ENCODE measurements at places on chromosomes 1 and 21.

- no peak for DNase-seq
Measured at GRCh38 chr1:222769181-222769580, 32.2 kb downstream of the FAM177B start.

DNA sequence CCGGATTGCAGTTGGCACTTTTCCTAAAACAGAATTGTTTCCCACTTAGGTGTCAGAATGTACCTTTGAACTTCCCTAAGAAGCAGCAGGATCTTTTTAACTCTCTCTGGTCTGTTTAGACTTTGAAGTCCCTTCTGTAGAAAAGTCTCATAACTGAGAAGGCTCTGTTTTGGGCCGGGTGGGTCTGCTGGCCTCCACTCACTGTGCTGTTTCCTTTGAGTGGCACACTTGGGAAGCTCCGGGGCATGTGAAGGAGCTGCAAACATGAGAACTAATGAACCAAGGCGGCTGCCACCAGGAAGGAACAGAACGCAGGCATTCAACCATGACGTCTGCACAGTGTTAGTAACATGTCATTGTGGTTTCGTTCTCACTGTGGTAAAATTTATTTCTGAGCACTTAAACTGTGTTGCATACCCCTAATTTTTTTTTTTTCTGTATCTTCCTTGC, 19.5 kb upstream of the NCMAP start:
- no peak for DNase-seq

- DNase-seq = no peak
Measured at GRCh38 chr1:165942927-165943597, 115.6 kb downstream of the UCK2 start.

DNA sequence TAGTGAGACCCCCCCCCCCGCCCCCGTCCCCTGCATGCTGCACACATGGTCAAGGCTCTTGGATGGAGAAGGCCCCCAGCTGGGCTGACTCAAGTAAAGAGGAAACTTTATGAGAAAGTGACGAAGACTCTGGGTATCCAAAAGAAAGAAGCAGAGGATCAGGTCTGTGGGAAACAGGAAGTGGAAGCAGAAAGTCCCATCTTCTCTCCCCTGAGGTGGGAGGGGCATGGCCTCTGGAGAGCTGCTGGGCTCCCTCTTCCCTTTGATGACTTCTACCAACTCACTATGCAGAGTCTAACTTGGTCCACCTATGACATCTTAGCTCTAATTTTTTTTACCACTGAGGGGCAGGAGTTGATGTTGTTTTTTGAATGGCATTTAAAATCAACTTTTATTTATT, 42.7 kb upstream of the LIN9 start:
- DNase-seq = no peak

- no peak for DNase-seq
Measured at GRCh38 chr1:111719674-111720132, 19.5 kb downstream of the INKA2 start.

DNA sequence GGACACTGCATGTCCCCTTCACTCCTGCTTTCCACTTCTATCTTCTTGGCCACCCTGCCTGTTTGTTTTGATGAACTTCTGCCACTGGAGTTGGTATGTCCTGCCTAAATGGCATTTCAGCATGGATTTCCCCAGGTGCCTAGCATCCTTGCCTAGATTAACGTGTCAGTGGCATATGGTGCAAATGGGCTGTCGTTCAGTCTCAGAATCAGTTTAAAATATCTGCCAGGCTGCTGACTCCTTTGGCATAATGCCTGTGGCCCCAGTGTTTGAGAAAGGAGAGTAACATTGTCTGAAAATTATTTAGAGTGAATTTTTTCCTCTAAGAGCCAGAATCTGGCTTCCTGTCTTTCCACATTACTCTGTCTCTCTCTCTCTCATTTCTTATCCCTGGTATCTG, 64.9 kb upstream of the BARHL2 start:
- no peak for DNase-seq

- no peak for DNase-seq
Measured at GRCh38 chr1:190759807-190760206, 282.1 kb upstream of the BRINP3 start.

GRCh38 chr1:7046314-7046713, 261.1 kb downstream of the CAMTA1 start:
- no peak for DNase-seq

DNA sequence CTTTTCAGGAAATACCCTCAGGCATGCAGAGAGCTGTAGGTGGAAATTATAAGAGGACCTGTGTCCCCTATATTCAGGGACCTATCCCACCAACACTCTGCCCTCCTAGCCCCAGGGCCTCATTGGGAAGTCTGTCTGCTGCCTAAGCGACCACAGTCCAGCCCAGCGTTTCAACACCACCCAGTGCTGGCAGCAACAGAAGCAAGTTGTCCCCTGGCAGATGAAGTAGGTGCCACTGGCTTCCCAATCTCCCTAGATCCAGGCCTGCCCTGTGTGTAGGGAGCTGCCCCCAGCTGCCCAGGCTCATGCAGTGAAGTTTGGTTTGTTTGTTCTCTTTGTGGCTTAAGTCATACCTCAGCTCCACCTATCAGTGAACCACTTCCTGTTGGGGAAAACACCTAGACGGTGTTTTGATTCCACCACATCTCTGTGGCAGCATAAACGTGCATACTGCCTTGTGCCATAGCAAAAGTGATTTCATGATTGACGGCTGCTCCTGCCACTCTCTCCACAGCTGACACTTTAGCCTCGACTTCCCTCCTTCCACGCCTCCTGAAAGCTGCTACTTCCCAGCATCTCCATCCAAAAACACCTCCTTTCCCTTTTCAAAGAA, 8.1 kb upstream of the LEFTY1 start:
- DNase-seq = no peak

GRCh38 chr1:183675883-183676585, 22.9 kb upstream of the APOBEC4 start:
- DNase-seq = no peak
